ENCODE measurements at places on chromosomes 13 and 19.

DNA sequence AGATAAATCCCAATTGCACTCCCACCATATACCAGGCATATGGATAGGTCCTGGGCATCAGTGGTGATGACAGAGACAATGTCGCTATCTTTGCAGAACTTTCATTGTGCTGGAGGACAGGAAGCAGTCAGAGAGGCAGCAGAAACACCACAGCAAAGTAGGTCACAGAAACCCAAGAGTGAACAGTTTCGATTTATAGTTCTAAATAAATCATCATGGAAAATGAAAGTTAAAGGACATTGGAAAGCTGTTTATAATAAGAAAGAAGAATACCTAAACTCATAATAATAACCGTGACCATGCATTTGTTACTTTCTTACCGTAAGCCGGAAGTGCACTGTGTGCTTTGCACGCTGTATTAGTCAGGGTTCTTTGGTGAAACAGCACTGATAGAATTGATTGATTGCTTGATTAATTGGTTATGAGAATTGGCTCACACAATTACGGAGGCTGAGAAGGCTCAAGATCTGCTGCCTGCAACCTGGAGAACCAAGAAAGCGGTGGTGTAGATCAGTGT is 38.9 kb downstream of the ALOX5AP start:
- DNase-seq = peak; percentile 7

GRCh38 chr19:17348700-17349099 is 11.3 kb downstream of the GTPBP3 start:
- no peak for DNase-seq

DNA sequence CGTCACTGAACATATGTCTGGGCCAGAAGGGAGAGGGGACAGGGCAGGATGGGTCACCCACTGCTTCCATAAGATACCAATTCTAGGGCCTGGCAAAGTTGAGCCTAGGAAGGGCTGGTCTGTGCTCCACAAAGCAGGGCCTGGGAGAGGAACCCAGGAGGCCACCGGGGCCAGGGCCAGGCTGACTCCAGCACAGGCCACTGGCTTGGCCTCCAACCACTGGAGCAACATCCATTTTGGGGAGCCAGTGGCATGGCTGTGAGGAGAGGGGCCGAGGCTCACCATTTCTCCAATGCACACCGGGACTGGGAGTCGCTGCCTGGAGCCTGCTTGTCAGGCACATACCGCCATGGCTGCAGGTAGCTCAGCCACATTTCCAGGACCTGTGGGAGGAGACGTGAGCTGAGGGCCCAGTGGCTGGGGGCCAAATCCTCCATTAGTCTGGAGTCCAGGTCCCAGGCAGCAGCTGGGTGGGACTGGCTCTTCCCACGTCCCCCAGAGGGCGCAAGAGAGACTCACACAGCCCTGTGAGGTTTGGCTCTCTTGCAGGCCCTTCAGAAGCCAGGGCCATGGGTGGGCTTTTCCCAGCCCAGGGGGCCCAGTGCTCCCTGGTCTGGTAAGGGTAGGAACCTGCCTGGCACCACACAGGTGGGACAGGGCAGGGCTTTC is 27.7 kb downstream of the TUBA3C start:
- DNase-seq = no peak

DNA sequence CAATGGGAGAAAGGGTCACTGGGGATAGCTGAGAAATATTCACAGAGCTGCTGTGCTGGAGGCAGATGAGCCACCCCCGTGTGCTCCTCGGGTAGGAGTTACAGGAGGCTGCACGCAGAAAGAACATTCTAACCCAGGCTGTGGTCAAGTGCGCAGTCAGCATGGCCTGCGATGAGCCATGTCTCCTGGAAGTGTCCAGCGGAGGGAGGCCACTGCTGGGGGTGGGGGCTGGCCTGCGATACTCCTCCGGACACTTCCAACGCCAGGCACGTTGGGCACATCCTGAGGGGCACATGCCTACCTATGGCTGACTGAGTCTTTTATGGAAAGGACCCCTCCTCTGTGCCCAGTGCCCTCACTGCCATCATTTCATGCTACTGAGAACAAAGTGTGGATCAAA is 55.9 kb downstream of the RAB20 start:
- DNase-seq = no peak

- DNase-seq = no peak
These were observed 1.6 kb upstream of the TTC9B start for GRCh38 chr19:40219721-40220276.
